ENCODE measurements at places on chromosomes 2 and 18.
A peak's percentile ranks its signal among the peaks of the same experiment; 100 is the strongest.

GRCh38 chr2:23940718-23941620 is 706 bp downstream of the UBXN2A start:
- DNase-seq = no peak

DNA sequence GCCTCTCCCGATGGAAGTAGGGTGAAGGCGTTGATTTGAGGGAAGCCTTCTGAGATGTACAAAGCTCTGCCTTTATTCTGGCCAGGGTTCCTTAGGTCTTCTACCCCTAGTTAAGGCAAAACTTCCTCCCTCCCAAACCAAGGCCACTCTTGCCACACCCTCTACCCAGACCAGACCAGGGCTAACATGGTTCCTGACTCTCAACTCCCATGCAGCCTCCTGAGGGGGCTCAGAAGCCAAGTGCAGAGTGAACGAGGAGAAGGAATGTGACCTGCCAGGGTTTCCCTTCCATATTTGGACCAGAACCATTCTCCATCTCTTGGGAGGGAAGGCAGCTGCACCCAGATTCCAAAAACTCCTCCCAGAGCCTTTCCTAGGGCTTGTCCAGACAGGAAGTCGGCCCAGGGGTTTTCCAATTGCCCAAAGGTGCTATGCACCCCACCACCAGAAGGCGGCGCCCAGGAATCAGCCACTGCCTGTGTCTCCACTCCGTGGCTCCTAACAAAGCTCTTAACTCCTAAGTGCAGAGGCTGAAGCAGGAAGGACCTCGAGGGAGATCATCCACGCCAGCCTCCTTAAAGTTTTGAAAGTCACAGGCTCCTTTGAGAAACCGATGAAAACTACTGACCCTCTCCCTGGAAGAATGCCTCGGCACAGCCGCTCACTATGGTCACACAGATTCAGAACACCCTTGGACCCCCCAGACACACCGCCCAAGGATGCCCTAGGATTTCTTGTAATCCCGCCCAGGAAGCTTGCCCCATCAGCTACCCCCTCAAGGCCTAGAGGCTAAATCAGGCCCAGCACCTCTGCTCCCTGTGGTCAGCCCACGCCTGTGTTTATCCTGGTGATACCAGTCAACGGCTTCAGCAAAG is 157.8 kb downstream of the SMAD2 start:
- no peak for DNase-seq

- DNase-seq = peak; percentile 52
Observed at GRCh38 chr2:232444409-232445148, 11.4 kb upstream of the ALPI start.

DNA sequence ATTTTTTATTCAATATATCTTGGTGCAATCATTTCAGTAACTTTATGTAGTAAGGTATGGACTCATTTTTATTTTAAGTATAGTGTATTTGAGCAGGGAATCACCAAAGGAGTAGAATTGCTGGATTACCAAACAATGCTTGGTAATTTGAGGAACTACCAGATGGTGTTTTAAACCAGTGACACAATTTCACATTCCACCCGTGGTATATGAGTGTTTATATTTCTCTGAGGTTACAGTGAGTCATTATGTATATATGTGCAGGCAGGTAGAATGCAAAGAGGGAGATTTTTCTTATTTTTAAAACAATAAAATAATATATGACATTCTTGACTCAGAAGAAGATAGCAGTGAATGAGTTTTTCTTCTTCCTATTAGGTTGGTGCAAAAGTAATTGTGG is 596.9 kb downstream of the DCC start:
- no peak for DNase-seq

- DNase-seq = no peak
Observed at GRCh38 chr2:81528852-81529480, 1224.4 kb upstream of the LRRTM1 start.

DNA sequence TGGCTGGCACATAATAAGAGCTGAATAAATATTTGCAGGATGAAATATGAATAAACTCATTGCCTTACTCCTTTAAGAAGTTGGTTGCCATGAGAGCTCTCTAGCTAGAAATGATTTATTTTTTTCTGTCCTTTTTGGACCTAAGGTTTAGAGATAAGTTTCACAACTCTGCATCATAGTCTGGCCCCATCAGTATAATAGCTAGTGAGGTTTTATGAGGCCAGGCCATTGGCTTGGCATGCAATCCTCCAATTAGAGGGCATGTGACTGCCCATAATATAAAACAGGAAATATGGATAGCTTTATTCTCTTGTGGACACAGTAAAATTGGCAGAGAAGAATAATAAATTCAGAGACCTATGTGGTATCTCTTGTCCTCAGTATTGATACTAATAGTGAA is 26.2 kb upstream of the INSIG2 start:
- DNase-seq = no peak

- DNase-seq = no peak
Observed at GRCh38 chr2:18514526-18515461, 45.7 kb downstream of the RDH14 start.

DNA sequence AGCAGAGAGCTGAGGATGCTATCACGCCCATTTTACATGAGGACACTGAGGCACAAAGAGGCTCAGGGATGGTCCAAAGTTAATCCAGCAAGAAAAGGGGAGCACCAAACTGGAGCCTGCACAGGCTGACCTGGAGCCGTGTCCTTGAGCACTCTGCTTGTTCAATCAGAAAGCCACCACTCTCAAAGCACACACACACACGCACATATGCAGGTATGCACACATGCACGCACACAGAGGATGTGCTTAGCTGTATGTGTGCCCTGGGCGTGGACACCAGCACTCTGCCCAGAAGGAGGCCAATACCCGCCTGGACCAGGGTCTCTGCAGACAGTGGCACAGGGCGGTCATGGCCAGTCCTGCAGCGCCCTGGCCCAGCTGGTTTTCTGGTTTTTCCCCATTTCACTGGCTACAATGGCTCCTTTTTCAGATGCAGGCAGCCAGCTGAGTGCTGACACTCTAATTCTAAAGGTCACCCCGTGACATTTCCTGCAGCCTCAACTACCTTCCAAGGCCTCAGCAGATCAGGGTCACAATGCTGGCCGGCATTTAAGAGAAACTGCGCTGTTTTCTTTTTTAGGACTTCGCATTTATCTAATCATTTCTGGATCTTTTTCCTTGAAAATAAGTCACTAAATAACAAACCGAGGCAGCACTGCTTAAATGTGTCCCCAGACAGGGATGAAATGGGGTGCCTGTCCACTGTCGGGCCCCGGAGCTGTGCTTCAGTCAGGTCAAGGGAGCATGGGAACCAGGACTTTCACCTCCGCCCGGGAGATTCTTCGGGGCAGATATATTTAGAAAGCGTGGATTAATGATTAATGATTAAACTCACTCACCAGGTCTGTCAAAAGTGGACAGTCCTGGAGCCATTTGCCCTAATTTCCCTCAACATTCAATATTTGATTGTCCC is 104.5 kb downstream of the HDAC4 start:
- DNase-seq = peak; percentile 12

GRCh38 chr2:28633204-28633603 is 118.4 kb upstream of the PPP1CB start:
- DNase-seq = no peak

DNA sequence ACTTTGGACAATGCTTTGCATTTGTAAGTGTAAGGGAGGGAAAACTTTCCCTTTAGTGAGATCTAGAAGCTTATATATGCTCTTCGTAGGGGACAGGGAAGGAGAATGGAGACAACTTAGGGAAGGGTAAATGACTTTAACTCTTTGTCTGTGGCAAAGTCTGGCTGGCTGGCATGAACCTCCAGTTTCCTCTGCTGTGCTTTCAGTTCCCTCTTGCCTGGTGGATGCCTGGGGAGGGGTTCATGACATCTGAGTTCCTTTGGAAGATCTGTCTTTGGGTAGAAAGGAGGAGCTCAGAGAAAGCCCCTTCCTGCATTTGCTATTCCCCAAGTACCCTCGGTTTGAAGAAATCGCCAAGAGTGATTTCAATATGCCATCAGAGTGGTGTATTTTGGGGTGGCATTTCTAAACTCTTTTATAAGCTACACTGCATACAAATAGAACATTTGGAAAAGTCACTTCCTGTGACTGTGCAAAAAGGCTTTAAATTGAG is 143.6 kb downstream of the VAPA start:
- DNase-seq = no peak

DNA sequence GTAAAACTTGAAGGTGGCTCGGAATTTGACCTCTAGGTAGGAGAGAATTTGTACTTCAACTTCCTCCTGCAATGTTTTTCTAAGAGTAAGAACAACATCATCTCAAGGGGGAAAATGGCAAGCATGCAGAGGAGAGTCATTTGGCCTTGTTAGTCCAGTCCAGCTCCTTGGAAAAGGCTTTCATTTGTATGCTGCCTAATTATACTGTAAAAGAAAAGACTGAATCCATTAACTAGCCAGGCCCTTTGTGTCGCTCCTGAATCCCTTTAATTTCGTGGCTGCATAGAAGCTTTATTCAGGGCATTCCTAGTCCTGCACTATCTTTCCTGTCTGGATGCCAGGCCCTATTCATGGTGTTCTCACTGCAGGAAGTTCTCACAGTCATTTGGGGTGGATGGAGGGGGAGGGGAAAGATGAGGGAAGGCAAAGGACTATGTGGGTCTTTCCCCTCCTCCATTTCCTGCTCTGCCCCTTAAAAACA is 36.0 kb downstream of the PHLPP1 start:
- DNase-seq = peak; percentile 39

DNA sequence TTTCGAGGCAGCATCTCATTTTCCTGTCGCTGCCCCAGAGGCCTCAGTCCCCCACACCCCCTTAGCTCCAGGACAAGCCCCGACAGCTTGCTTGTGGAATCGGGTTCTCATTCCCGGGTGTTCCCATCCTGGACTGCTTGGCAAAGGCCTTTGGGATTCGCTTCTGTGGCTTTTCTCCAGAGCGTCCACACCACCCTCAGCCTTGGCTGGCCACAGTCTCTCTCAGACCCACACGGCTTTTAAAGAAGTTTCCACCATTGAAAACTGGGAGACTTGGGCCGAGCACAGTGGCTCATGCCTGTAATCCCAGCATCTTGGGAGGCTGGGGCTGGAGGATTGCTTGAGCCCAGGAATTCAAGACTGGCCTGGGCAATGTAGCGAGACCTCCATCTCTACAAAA is 2.7 kb downstream of the ESPNL start:
- no peak for DNase-seq

- no peak for DNase-seq
Observed at GRCh38 chr2:60959501-60959900, 58.0 kb upstream of the PEX13 start.

- peak; percentile 64 for DNase-seq
Observed at GRCh38 chr18:32389858-32390257, 80.8 kb downstream of the GAREM1 start.

GRCh38 chr2:28810384-28811285 is at the start of gene SPDYA:
TSS of gene SPDYA (plus strand) at chr2:28810834. CDS start at chr2:28816015, 5,181 bp downstream.
- peak; percentile 83 for DNase-seq

- DNase-seq = no peak
Observed at GRCh38 chr18:80169607-80170006, 60.5 kb downstream of the ADNP2 start.

GRCh38 chr2:153291718-153292117 is 186.8 kb downstream of the RPRM start:
- DNase-seq = no peak

- DNase-seq = no peak
Observed at GRCh38 chr2:188897096-188897495, 77.1 kb upstream of the COL3A1 start.

- no peak for DNase-seq
Observed at GRCh38 chr2:235191486-235191885, 239.7 kb downstream of the SH3BP4 start.

- no peak for DNase-seq
Observed at GRCh38 chr18:30403278-30403677, 639.3 kb downstream of the DSC3 start.

- no peak for DNase-seq
Observed at GRCh38 chr2:60324536-60324935, 228.9 kb downstream of the BCL11A start.

- no peak for DNase-seq
Observed at GRCh38 chr2:205056151-205056561, 510.9 kb downstream of the PARD3B start.

- DNase-seq = no peak
Observed at GRCh38 chr2:63424329-63425078, 163.8 kb downstream of the WDPCP start.

All from left cardiac atrium (tissue), 4 donors.